ENCODE measurements at places on chromosomes 2 and 18. TPM values are rescaled to one million over a fixed set of nuclear protein-coding genes. Genes with fewer than 3 reads are reported as not detected.

DNA sequence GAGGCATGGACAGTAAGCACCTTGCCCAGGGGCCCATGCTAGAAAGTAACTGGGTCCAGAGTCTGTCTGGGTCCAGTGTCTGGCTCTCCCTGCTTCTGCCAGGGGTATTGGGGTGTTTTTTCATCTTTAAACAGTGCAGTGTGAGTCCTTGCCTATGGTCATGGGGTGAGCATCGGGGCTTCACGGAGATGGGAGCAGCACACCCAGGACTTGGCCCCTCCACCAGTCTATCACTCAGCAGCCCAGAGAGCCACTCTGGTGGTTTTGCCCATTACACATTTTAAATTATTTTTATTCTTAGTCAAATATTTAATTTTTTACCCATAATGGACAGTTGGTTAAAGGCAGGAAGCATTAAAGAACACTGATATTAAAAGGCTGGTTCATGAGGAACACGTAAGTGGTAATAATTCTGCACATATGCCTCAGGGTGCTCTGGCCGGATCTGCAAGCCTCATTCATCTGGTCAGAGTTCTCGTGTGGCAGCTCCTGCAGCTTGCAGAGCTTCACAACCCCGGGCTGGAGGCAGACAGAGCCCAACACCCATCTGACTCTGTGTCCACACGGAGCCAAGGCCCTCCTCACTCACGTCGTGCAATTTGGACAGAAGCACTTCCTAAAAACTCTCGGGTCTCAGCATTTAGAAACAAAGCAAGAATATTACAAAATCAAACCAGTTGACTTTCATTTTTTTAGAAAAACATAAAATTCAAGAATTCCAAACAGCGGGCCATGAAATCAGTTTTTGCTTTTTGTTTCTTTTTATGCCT lies 204.1 kb downstream of the CTIF start:
- DNase-seq, result no peak

- no peak for DNase-seq
Measured at GRCh38 chr2:23385351-23385747, 370 bp downstream of the KLHL29 start.

Gene KCNIP3
- total RNA-seq, result 5.3 TPM

DNA sequence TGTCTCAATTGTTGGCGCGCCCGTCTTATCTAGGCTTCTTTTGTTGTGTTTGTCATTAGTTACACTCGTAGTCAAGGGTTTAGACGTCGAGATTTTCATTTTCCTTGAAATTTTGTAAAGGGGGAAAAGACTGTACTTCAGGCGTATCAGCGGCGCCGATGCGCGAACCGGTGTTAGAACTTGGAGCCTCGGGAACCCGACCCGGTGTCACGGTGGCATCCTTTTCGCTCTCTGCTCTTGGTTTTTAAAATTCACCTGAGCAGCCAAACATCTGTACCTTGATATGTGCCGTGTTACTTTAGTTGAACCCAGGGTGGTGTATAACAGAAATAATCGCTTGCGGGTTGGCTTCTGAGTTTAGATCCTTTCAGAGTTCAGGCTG lies 643 bp downstream of the RMC1 start:
- no peak for DNase-seq

GRCh38 chr2:68565858-68566257 lies 77.5 kb upstream of the PROKR1 start:
- DNase-seq, result no peak

DNA sequence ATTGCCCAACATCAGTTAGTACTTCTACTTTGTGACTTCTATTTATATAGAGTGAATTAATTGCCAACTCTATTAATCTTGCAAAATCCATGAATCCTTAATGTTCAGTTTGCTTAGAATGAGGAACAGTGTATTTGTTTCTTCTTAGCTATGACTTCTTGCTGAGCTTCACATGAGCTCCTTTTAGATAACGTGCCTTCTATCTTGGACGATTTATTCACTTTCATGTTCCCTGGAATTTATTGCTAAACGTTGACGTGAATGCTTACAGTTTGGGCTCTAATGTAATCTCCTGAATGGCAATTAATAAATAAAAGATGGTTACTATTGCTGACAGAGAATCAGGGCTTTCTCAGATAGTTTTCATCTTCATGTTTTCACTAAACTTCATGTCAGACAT lies 384.5 kb upstream of the NRP2 start:
- DNase-seq, result no peak

- no peak for DNase-seq
Measured at GRCh38 chr18:11724781-11725180, 35.7 kb downstream of the GNAL start.

- no peak for DNase-seq
Measured at GRCh38 chr18:58495207-58495606, 133.7 kb downstream of the ALPK2 start.

Gene DHX57
- total RNA-seq, result 28.1 TPM

Gene RESP18
- total RNA-seq, result not detected

All from type B pancreatic cell (in vitro differentiated cells).